ENCODE measurements at places on chromosomes 11 and 22. TPM values are rescaled to one million over a fixed set of nuclear protein-coding genes. Genes with fewer than 3 reads are reported as not detected.
A peak's percentile ranks its signal among the peaks of the same experiment; 100 is the strongest.

- no peak for DNase-seq
Observed at GRCh38 chr11:24738972-24739371, 242.1 kb downstream of the LUZP2 start.

DNA sequence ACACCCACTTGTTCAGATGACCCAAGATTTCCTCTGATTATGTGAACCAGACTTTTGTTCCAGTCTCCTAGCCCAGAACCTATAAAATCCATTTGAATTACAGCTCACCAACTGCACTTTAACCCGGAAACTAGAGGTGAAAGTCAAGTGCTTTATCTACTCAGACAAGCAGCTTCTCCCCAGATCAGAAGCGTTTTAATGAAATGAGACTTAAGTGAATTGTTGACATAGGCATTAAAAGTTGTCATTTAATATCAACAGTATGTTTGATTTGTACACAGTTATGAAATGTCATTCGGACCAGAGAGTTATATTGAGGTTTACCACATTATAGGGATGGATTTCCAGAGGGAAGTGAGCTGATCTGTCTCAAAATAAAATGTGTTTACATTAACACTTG is 52.0 kb downstream of the CADM1 start:
- no peak for DNase-seq

- peak; percentile 59 for DNase-seq
Observed at GRCh38 chr11:77039491-77040400, 5.5 kb downstream of the B3GNT6 start.

DNA sequence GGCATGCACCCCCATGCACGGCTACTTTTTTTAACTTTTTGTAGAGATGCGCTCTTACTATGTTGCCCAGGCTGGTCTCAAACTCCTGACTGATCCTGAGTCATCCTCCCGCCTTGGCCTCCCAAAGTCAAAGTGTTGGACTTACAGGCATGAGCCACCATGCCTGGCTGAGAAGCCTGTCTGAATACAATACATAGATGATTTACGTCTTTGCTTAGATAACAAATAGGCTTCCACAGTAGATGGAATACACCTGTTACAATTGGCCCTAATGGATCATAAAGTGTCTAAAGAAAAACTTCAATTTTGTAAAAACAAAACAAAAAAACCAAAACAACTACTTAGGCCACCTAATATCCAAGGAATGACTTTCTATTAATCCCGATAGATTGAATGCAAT is 13.0 kb upstream of the CLTCL1 start:
- DNase-seq, result no peak

GRCh38 chr11:16982256-16982671 is 31.9 kb downstream of the PLEKHA7 start:
- no peak for DNase-seq

DNA sequence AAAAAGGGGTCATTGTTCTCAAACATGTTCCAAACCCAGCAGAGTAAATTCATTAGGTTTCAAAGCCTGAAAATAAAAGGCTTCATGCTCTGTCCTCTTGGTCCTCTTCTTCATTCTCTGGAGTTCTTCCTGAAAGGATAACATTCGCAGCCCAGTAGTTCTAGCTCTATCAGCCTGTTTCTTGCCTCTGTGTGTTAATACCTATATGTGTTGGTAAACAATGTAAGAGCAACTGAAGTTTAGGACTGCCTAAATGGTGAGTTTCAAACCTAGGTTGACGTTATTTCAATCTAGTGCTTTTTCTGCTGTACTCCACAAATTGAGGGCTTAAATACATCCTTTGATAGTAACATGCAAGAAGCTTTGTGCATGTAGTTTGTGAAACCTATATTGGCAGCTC is 9.4 kb downstream of the AASDHPPT start:
- DNase-seq, result no peak

DNA sequence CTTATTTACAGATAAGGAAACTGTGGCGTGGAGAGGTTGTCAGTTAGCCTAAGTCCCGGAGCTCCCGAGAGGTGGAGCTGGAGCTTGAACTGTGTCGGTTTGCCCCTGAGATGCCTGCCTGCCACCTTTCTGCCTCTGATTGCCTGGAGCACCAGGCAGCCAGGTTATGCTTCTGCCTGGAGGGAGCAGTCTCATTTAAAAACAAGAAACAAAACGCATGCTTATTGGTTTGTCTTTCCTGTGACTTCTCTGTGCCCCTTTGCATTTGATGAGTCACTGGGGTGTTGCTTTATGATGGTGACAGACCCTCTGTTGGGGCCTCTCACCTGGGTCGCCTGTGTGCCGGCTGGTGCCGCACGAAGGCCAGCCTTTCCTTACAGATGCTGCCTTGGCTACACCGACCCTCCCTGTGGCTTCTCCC is 12.2 kb downstream of the AP2A2 start:
- DNase-seq, result peak; percentile 64

DNA sequence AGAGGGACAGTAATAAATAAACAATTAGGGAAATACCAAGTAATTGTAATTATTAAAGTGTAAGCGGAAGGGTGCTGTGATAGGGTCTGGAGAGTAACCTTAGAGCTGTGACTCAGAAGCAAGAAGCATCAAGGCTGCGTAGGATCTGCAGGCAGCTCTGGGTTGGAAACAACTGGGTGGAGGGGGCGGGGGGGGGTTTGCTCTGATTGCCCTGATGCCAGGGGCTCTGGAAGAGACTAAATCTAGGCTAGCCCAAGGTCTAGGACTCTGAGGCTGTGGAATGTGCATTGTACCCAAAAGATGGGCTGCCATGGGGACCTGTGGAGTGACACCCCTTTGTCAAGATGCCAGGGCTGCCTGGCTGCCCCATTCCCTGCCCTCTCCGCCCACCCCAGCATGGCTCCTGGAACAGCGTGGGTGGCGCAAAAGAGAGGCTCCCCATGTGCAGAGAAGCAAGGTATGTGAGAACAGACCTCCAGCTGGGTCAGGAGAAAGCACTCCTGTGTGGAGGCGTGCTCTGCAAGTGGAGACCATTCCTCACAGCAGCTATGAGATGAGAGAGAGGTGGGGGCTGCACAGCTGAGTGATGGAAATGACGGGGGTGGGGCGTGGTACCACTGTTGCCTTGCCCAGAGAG is 101.1 kb upstream of the CRYBB3 start:
- no peak for DNase-seq

DNA sequence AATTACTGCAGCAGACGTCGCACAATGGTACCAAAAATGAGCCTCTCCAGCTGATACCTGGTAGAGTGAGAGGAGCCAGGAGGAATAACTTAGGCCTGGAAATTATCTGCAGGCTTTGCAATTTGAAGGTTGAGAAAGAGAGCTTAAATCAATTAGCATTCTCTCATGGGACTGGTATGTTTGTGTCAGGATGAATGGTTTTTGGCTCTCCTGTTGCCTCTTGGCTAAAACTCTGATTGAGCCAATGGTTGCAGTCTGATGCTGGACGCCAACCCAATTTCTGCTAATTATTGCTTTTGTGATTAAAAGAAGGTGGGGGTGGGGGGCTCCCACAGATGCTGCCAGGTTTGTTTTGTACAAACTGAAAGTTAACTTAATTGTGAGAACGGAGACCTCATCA is 12.5 kb upstream of the NELL1 start:
- no peak for DNase-seq

DNA sequence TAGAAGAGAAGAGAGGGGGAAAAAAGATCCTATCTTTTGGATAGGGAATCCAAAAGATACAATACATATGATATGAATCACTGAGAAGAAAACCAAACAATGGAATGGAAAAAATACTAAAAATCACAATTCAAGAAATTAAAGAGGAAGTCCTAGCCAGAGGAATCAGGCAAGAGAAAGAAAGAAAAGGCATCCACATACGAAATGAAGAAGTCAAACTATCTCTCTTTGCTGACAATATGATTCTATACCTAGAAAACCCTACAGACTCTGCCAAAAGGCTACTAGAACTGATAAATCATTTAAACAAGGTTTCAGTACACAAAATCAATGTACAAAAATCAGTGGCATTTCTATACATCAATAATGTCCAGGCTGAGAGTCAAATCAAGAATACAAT is 91.4 kb downstream of the EFCAB6 start:
- DNase-seq, result no peak

DNA sequence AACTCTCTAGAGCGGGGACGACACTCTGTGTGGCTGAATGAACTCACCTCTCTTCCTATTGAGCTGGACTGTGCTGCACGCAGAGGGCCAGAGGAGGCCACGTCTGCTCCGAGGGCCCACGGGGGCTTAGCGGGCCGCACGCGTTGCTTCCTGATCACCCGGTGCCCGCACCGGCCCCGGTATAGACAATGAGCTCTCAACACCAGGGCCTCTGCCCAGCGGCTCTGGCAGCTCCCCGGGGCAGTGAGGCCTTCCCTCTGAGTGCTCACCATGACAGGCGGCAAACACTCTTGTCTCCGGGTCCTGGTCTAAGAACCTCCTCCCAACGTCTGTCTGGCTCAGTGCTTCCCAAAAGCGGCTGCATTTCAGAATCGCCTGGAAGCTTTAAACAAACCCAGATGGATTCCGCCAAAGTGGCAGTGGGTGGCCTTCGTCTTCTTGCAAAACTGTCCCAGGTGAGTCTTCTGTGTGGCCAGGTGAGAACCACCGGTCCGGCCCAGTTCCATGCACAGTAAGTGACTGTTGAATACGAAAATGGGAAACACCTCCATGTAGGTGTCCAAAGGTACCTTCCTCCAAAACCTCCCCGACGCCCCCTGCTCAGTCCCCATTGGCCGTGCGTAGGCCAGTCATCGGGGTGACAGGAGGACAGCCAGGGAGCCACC is 47.8 kb upstream of the CCND1 start:
- DNase-seq, result no peak

DNA sequence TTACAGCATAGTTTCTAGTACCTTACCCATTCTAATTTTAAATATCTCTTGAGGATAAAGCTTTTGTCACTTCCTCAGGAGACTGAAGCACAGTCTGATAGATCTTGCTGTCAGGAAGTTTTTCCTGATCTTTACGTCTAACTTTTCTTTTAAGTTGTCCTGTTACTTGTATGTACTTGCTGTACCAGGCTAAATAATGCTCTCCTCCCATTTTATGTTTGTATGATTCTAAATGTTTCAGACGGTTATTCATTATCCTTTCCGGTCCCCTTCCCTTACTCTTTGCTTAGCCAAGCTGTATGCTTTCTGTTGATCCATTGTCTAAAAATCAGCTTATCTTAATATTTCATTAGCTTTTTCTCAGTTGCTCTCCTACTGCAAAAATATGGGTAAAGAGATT is 6.0 kb downstream of the ARHGEF12 start:
- no peak for DNase-seq

DNA sequence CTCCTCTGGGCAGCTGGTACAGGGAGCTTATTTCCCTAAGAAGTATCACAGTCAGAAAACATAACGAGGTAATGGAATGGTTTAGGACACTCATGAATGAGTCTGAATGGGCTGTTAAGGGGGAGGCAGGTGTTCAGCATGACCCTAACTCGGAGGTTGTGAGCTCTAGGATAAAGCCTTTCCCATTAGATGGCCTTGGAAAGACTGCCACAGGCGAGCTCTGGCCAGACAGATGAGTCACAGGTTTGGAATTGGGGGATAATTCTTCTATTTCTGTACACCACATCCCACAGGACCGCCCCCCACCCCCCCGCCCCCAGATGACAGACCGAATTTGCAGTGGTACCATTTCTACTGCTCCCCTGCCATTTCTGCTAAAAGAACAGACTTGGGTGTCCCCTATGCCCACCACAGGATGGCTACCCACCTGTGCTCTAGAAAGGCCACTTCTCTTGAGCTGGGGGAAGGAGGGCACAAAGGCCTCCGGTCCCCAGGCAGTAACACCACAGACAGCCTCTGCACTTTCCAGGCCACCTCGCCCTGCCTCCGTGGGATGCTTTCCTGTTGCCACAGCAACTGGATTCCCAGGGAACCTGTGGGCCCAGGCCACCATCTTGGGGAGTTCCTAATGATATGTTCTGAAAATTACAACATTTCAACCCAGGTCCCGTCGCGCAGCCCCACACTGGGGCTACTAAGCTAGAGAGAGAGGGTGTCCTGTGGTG is 76.7 kb downstream of the TRIM29 start:
- no peak for DNase-seq

- DNase-seq, result no peak
Observed at GRCh38 chr11:122103321-122103720, 12.7 kb downstream of the BLID start.

DNA sequence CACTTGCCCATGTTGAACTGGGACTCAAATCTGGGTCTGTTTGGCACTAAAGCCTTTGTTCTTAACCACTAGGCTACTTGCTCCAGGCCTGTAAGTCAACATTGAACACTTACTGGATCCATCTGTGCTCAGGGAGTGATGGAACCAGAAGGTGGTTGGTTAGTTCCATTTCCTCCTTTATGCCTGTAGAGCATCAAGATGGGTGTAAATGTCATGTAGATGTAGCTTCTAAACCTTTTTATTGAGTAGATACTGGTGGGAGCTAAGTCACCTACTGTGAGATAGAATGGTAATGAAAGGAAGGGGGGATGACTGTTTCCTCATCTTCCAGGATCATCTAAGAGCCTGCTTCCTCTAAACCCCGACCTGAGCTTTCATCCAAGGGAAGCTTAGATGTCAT is 38.6 kb upstream of the ALKBH3 start:
- no peak for DNase-seq

DNA sequence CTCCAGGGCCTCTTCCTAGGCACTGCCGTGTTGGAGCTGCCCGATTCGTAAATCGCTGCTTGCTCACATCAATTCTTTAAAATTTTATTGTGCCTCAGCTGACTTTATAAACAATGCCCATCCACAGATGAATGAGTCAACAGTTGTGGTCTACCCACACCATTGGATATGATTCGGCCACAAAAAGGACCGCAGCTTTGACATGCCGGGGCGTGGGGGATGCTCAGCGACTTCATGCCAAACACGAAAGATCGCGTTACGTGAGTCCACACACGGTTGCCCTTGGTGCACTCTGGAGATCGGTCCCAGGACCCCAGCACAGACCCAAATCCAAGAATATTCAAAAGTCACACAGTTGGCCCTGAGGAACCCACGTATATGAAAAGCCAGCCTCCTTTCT is 195.7 kb downstream of the CTTN start:
- DNase-seq, result no peak

DNA sequence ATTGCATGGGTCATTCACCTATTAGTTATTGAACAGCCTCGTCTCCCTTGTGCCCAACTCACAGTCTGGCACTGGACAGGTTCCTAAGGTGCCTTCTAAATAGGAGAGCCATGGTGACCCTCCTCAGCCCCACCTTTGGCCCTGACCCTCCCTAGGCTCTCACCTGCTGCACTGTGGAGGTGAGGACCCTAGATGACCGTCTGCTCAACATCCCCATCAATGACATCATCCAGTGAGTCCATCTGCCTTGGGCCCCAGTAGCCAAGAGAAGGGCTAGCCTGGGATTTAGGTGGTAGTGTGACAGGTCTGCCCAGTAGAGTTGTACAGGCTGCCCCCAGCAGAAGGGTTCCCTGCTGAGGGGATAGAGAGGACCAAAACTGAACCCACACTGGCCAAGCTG is 13.6 kb downstream of the UCP2 start:
- no peak for DNase-seq

The SSTR3 gene
- total RNA-seq, result 1.3 TPM

The CYP2R1 gene
- total RNA-seq, result 25.6 TPM

The SCGB1A1 gene
- not detected for total RNA-seq

The LYVE1 gene
- 9.1 TPM for total RNA-seq

The CBLIF gene
- total RNA-seq, result 60.8 TPM

The OR2AT4 gene
- total RNA-seq, result not detected

The HYOU1 gene
- total RNA-seq, result 168 TPM

The DEUP1 gene
- total RNA-seq, result 0.40 TPM

The RIBC2 gene
- 0.48 TPM for total RNA-seq

The NEFH gene
- 0.08 TPM for total RNA-seq

The C22orf42 gene
- not detected for total RNA-seq

Measured in hepatocyte (in vitro differentiated cells).